ENCODE measurements at places on chromosomes 5 and 9.

DNA sequence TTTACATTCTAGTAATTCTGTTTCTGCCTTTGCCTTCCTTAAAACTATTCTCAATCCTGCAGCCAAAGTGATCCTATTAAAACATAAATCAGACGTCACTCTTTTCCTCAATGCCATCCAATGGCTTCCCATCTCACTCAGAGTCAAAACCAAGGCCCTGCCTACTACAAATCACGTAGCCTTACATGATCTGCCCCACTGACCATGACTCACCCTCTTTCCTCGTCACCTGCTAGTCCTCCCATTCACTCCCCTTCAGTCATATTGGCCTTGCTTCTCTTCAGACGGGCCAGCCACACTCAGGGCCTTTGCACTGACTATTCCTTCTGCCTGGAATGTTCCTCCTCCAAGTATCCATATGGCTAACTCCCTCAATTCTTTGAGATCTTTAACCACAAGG lies 39.0 kb upstream of the DMXL1 start:
- DNase-seq, result peak; percentile 24

- DNase-seq, result no peak
These were observed 75.5 kb downstream of the TSPAN17 start for GRCh38 chr5:176722757-176723156.

GRCh38 chr5:39137819-39138451 lies 63.7 kb upstream of the RICTOR start:
- DNase-seq, result peak; percentile 28

DNA sequence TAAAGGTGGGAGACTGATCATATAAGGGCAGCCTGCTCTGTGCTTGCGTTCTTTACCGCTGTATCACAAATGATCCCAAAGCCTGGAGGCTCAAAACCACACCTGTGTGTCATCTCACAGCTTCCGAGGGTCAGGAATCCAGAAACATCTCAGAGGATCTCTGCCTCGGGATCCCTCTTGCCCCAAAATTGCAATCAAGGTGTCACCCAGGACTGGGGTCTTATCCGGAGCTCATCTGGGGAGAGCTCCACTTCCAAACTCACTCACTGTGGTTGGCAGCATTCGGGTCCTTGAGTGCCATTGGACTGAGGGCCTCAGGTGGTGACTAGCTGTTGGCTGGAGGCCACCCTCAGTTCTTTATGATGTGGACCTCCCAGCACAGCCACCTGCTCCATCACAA lies 26.7 kb upstream of the FCN2 start:
- DNase-seq, result no peak

GRCh38 chr9:88503845-88504764 lies 30.9 kb upstream of the NXNL2 start:
- DNase-seq, result no peak

DNA sequence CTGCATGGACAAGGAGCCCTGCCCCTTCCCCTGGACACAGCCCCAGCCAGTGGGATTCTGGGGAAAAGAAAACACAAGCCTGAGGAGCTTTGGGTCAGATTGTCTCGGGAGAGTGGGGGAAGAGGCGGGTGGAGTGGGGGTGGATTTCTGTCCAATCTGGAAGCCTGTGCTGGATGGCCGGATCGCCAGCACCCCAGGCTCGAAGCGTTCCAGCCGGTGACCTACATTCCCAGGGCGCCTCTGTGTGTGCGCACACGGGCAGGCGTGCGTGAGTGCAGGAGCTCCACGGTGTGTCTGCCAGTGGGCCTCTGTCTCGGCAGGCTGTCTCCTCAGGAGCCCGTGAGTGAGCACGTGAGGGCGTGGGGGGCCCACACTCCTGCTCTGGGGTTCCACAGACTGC lies 74.3 kb upstream of the DAB2IP start:
- DNase-seq, result no peak

GRCh38 chr9:103942200-103942599 lies 151.9 kb upstream of the SMC2 start:
- no peak for DNase-seq

DNA sequence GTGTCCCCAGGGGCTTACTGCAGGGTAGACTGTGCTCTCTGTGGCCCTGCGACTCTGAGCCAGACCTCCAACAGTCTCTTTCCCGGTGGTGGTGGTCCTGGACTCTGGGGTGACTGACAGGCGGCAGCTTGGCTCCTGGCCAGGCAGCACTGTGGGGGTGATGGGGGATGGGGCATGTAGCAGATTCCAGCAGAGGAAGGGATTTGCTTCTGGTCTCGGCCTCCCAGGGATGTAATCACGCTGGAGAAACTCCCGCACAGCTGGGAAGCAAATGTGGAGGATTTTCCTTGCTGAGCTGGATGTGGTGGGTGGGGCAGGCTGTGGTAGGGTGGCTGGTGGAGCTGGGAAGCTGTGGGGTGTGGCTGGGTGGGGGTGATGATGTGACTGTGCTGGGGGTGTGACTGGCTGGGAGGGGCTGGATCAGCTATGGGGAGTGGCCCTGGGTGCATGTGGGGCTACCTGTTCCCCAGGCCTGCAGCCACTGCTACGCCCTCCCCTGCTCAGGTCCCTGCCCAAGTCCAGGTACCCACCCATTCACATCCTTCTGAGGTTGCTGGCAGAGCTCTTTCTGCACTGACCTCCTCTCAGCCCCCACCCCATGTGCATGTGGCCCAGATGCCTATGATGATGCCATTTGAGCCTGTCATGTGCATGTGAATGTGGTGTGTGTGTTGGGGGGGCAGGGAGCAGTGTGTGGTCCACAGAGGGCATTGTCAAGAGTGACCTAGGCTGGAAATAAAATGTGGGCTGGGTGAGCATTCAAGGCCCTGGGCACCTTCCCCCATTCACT lies 3.8 kb downstream of the NDST1 start:
- DNase-seq, result no peak

GRCh38 chr5:2913281-2913680 lies 161.8 kb upstream of the IRX2 start:
- no peak for DNase-seq

DNA sequence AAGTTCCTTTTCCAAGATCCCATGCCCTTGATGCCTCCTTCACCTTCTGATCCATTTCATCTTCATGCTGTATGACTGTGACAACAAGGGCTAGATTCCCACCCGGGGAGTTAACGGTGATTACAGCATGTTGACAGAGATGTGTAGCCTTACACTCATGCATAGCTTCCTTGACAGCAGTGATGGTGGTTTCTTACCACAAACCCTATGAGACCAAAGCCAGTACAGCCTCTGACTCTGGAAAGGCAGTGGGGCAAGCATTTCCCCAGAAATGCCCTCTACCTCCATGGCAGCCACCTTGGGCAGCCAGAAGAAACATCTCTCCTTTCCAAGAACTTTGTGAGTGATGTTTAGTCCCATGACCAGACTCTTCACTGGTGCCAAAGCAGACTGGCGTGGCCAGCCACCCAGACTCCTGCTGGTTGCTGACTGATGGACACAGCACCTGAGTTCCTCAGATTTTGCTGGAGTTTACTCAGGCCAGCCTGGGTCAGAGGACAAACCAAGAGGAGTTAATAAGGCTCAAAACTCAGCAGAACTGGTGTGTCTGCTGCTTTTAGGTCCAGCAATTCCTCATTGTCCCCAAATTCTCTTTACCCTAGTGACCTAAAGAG lies 199.7 kb upstream of the SLC27A6 start:
- DNase-seq, result no peak

- no peak for DNase-seq
These were observed 476.8 kb downstream of the LRRC70 start for GRCh38 chr5:63055421-63055820.

GRCh38 chr5:150596313-150596712 lies 44.1 kb upstream of the SYNPO start:
- DNase-seq, result no peak

GRCh38 chr5:180173198-180173544 lies 35.8 kb downstream of the RASGEF1C start:
- DNase-seq, result no peak

GRCh38 chr5:34500236-34500847 lies 155.8 kb upstream of the RAI14 start:
- no peak for DNase-seq

- DNase-seq, result no peak
These were observed 27.5 kb upstream of the EFNA5 start for GRCh38 chr5:107698286-107698685.

DNA sequence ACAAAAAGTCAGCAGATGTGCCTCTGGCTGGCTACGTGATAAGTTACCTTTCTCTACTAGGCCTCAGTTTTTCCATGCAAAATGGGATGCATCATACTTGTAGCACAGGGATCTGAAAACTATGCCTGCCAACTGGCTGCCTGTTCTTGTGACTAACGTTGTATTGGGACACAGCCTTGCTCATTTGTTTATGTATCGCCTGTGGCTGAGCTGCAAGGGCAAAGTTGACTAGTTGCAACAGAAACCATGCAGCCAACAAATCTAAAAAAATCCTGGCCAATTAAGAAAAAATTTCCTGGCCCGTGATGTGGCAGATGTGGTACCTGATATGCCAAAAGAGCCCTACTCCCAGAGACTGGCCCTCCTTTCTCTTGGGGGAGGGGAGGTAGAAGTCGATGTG lies 131.3 kb downstream of the SEC61B start:
- DNase-seq, result no peak

- DNase-seq, result no peak
These were observed 547.2 kb downstream of the IRX1 start for GRCh38 chr5:4142842-4143241.

DNA sequence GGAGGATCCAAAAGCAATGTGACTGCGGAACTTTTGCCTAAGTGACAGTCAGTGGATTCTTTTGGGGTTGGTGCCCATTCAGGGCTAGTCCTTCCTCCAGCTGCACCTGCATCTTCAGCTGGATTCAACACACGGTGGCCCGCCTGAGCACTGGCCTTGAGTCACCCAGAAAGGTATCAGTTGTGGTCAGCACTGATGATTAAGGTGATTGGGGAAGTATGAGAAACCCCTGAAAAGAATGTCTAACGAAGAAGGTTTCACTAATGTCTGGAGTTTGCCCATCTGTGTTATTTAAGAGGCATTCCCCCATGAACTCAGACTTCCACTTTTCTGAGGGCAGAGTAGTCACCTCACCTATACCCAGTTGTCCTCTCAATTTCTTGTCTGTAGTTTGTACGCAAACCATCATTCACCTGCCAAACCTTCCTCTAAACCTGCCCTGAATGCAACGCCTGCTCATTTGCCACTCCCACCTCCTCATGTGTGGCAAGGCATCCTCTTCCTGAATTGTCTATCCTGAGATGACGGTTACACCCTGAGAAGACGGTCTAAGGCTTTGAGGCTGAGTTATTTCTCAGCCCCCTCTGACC lies 27.2 kb downstream of the CSF2 start:
- peak; percentile 64 for DNase-seq

- DNase-seq, result no peak
These were observed 17.2 kb upstream of the SLC25A51 start for GRCh38 chr9:37921168-37921510.

DNA sequence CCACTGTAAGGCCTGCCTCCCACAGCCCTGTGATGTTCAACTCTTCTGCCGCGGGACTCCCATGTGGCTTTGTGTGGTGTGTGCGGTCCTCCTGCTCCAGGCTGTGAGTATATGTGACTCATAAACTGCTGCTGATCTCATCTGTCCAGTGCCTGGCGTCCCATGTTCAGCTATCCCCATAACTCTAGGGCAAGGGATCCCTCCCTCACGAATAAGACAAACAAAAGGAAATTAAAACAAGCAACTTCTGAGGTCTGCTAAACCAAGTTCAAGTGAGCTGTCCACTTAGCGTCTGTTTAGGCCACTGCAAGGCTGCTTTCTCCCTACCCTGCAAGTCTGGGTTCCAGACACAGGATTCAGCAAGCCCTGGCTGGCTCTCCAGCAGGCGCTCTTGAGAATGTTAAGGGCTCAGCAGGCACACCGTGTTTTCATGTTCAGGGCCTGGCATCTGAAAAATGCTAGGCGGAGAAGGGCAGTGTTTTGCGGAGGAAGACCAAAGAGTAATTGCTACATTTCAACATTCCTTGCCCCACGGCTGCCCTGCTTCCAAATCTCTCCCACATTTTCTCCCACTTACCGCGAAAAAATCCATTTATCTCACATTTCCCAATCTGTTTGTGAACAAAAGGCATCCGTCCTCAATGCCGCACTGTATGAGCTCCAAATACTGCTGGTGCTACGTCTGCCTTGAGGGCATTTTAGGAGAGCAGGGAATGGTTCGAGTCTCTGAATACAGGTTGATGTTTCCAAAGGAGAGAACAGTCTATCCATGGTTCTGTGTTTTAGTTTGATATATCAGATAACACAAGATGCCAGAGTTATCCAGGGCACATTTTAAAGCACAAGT lies 280.2 kb downstream of the SEMA5A start:
- no peak for DNase-seq

- no peak for DNase-seq
These were observed 14.9 kb downstream of the APBA1 start for GRCh38 chr9:69657269-69657668.

GRCh38 chr5:9344751-9345240 lies 201.1 kb downstream of the SEMA5A start:
- DNase-seq, result no peak

GRCh38 chr5:95862671-95863382 lies 40.3 kb upstream of the GLRX start:
- no peak for DNase-seq

- no peak for DNase-seq
These were observed 274.5 kb downstream of the PLK2 start for GRCh38 chr5:58185397-58185796.

- no peak for DNase-seq
These were observed 167.6 kb downstream of the ASTN2 start for GRCh38 chr9:117247266-117247665.

DNA sequence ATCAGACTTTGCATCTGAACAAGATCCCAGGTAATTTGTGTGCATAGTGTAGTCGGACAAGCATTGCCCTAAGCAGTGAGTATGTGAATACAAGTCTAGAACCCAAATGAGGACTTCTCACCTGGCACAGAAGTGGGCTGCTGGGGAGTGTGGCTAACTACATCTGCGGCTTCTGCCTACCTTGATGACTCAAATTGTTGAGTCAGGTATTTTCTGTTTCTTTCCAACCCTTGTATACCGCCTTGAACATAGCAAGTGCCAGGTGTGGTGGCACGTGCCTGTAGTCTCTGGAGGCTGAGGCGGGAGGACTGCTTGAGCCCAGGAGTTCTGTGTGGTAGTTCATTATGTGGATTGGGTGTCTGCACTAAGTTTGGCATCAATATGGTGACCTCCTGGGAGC lies 7.9 kb upstream of the JADE2 start:
- no peak for DNase-seq

DNA sequence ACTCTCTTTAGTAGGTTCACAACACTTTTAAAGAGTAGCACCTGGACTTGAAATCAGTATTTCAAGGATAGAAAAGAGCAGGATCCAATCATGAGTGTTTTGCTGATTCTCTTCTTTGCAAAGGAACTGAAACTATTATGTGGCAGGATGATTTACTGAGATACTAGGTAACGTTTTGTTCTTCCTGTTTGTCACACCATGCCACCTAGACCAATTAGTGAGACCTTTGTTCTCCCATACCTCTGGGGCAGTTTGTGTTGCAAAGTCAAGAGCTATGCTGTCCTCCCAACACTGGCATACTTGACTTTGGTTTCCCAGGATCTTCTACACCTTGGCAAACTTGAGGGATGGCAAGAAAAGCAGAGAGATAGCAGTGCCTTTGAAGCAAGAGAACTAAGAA lies 43.4 kb downstream of the PPP1R2B start:
- no peak for DNase-seq

Measured in activated naive CD8-positive, alpha-beta T cell treated with anti-CD3 and anti-CD28 coated beads for 36 hours (primary cell).